ENCODE measurements at places on chromosomes 7 and 10.

DNA sequence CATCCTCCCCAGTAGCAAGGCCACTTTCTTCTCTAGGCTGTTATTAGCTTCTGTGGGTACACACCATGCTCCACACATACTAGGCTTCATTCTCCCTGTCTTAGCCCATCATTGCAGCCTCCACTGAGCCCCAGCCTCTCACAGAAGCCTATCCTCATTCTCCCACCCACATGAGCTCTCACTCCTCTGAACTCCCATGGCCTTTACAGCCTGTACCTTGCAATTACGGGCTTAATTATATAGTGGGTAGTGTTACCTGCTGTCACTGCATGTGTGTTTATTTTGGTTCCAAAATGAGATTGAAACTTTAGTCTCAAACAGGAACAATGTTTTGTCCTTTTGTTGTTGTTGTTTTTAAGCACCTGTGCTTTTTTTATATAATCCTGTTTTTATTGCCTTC lies 460.0 kb downstream of the KCNMA1 start:
- no peak for DNase-seq

DNA sequence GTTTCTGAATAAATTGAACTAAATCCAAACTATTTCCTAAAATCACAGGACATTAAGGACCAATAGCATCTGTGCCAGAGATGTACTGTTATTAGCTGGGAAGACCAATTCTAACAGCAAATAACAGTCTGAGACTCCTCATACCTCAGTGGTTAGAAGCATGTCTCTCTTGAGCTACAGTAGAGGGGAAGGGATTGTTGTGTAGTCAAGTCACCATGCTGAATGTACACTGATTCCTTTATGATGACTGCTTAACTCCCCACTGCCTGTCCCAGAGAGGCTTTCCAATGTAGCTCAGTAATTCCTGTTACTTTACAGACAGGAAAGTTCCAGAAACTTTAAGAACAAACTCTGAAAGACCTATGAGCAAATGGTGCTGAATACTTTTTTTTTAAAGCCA lies 13.9 kb downstream of the MEST start:
- DNase-seq, result no peak

- DNase-seq, result no peak
Measured at GRCh38 chr7:16668049-16668858, 22.3 kb downstream of the BZW2 start.

GRCh38 chr10:10126218-10126617 lies 891.5 kb upstream of the CELF2 start:
- no peak for DNase-seq

DNA sequence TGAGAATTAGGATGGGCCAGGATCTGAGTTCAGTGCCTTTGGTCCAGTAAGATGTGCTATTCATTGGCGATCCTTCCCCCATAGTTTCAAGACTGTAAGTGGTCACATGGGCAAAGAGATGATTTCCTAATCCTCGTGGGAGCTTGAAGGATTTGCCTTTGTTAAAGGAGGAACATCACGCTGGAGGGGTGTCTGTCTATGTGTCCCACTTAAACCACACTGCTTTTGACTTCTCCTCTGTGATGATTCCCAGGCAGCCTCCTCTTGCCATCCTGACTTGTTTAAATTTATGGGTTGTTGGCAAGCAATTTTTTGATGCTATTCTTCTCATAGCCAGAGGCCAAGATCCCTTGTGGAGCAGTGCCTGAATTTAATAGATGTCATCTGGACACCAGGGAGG lies 154.0 kb downstream of the TCF7L2 start:
- DNase-seq, result no peak

DNA sequence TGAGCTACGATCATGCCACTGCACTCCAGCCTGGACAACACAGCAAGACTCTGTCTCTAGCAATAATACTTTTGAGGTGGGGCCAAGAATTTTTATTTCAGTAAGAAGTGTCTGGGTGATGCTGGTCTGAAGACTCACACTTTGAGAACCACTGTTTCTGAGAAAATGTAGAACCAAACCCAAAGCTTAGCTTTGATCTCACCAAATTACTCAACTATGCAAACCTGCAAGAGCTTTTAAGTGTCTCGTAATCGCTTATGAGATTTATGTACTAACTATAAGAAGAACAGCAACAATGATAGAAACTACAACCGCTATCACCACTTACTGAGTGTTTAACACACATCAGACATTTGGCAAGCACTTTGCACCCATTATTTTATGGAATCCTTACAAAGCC lies 29.5 kb downstream of the APBB1IP start:
- no peak for DNase-seq

DNA sequence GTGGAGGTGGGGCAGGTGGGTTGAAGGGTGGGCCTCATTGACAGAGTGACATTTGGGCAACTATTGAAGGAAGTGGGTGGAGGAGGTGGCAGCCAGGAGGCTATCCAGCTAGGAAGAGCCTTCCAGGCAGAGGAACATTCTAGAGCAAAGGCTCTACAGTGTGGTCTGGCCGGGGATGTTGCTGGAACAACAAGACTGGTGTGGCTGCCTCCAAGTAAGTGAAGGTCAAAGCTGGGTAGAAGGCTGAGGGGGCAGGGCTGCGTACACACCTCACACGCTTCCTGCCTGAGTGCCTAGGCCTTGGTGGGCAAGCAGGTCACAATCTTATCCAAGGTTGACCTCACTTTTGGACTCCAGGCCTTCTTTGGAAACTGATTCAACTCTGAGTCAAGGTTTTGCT lies 6.6 kb downstream of the CPA1 start:
- DNase-seq, result no peak

DNA sequence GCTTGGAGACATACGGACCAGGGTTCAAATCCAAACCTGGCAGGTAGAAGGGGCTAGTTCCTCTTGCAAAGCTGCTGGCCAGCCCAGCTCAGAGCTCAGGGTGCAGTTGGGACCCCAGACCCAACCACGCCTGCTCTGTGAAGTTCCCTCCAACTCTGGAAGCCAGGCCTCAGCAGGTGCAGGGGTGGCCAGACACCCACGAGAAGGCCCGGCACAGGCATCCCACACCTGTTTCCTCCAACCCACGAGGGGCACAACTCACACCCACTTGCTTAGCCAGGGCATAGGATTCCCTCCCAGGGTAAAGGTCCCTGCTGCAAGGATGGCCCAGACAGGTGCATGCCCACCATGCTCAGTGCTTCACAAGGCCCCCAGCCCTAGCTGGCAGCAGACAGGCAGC lies 262.4 kb downstream of the GRID1 start:
- DNase-seq, result no peak

DNA sequence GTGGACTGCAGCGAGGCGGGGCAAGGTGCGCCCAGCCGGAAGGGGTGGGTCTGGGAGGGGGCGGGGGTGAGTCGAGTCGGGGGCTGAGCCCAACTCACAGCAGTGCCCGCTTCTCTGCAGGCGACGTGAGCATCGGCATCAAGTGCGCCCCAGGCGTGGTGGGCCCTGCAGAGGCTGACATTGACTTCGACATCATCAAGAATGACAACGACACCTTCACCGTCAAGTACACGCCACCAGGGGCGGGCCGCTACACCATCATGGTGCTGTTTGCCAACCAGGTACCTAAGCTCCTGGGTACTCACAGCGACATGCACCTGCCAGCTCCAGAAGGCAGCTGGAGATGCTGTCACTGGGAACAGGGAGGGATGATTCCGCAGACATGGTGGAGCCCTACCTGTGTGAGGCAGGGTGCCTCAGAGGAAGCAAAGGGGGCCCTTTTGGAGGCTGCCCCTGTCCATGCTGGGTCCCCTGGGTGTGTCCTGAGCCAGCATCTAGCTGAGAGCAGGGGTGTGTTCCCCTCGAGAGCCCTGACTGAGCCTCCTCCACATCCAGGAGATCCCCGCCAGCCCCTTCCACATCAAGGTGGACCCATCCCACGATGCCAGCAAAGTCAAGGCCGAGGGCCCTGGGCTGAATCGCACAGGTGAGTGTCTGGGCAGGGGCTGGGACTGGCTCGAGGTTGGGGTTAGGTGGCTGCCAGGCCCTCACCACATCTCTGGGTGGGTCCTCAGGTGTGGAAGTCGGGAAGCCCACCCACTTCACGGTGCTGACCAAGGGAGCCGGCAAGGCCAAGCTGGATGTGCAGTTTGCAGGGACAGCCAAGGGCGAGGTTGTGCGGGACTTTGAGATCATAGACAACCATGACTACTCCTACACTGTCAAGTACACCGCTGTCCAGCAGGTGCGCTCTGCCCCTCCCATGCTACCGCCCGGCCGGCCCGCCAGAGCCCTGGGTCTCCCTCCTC lies 12.8 kb downstream of the FLNC start:
- no peak for DNase-seq

DNA sequence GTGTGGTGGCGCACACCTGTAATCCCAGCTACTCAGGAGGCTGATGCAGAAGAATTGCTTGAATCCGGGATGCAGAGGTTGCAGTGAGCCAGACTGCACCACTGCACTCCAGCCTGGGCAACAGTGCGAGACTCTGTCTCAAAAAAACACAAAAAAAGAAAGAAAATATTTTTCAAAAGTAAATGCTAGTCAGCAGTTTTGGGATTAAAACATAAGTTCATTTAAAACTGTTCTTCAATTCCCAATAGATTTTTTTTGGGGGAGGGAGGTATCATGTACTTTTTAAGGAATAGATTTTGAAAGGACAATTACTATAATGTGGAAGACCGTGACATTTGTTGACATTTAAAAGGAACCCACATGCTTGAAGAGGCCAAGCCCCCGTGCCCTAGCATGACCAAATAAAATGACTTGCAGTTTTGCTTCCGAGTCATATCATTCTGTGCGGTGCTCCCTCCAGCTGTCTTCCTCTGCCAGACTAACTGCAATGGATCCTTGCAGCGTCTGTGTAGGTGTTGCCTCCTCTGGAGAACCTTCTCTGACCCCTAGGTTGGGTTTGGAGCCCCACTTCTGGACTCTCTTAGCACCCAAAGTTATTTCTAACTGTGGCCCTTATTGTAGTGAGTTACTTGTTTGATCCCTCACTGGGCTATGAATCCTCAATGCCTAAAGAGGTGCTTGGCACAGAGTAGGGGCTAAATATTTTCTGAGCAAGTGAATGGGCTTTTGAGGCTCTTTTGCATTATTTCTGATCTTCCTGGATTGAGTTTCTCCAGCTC lies 17.4 kb upstream of the HPS1 start:
- DNase-seq, result no peak

DNA sequence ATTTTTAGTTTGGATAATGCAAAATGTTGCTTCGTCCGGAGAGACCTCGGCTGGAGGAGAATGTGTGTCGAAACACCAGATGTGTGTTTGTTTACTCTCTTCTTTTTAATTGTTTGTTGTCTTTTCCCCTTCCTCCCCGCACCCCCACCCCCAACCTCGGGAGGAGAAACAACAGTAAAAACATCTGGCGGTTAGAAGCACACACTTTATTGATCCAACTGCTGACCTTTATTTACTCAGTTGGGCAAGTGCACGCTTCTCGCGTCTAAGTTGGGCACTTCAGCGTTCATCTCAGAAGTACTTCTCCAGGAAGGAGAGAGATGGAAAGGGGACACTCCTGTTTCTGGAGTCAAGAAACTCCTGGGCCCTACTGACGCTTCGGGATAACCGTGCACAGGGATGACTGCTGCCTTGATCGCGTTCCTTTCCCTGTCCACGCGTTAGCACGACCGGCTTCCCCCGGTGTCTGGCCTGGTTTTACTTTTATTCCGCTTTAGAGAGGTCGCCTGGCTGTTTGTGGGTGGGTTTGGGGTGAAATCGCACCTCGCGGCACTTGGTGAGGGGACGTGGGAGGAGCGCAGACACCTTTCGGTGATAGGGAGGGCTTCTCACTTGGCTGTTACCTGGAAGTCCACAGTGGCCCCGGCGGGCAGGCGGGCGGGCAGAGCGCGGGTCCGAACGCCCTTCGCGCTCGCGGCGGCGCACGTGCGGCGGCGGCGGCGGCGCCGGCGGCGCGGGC lies 168.3 kb upstream of the PPP1R3A start:
- DNase-seq, result peak; percentile 59

DNA sequence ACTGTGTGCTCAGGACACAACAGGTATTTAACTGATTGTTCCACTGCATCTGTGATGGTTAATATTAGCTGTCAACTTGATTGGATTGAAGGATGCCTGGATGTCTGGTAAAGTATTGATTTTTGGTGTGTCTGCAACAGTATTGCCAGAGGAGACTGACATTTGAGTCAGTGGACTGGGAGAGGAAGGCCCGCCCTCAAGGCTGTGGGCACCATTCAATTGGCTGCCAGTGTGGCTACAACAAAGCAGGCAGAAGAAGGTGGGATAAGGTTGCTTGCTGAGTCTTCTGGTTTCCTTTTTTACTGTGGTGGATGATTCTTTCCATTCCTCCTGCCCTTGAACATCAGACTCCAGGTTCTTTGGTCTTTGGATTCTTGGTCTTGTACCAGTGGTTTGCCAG lies 137.1 kb upstream of the FAM13C start:
- no peak for DNase-seq

DNA sequence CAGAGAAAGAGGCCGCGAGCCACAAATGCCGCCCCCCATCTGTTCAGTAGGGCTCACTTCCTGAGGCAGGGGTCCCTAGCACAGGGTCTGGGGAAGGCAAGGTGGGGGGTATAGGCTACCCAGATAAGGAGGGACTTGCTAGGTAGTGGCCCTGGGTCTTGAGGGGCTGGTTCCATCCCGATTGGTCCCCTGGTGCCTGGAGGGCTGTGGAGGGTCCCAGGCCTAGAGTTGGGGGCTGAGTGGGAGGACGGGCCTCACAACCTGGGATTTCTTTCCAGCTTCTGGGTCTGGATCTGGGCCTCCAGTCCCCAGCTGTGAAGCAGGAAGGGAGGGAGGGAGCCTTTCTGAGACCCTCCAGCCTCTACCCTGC lies 75.1 kb upstream of the EN2 start:
- no peak for DNase-seq

- DNase-seq, result no peak
Measured at GRCh38 chr10:102400076-102400475, 4.6 kb downstream of the NFKB2 start.

DNA sequence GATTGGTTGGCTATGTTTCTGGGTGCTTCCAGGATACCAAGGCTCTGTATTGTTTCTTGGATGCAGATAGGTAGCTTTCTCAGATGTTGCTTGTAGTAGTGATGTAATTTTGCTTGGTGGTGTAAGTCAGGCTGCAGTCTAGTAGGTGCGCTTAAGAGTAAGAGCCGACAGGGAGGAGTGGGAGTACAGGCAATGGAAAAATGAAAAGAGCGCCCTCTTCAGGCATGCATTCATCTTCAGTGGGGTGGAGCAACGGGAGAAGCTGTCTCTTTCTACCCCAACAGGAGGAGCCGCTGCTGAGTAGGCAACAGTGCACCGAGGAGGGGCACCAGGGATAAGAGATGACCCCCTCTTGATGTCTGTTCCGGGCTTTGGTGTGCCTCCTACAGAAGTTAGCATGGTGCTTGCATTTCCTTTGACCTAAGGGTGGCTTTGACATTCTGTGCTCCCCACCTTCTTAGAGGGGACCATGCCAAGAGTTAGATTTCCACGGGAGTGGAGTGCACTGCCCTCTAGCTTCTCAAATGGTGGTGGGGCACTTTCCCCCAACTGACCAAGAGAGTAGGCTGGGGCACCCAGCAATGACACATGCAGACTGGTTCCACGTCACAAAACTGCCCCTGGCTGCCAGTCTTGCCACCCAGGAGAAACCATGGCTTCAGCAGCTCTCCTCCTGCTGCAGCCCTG lies 56.1 kb downstream of the ZNF783 start:
- DNase-seq, result no peak

- no peak for DNase-seq
Measured at GRCh38 chr7:149423449-149424110, 37.3 kb downstream of the ZNF777 start.

GRCh38 chr7:20158684-20159083 lies 58.5 kb downstream of the MACC1 start:
- DNase-seq, result no peak

Measured in NCI-H2029 (cell line).